ENCODE measurements at places on chromosomes 7 and 10.

GRCh38 chr7:144508702-144509101, 105.2 kb upstream of the NOBOX start:
- no peak for DNase-seq

GRCh38 chr10:48948470-48949037, 8.9 kb upstream of the LRRC18 start:
- no peak for DNase-seq

DNA sequence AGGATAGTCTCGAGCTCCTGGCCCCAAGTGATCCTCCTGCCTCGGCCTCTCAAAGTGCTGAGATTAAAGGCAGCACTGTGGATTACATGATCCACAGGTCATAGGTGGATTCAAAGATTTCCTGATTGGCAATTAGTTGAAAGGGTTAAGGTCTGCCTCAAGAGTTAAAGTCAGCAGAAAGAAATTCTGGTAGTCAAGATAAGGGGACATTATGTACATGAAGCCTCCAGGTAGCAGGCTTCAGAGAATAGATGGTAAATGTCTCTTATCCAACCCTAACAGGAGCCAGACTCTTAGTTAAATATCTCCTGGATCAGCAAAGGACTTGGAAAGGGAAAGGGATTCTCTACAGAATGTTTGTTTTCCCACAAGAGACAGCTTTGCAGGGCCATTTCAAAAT, 93.7 kb downstream of the SKIDA1 start:
- no peak for DNase-seq

DNA sequence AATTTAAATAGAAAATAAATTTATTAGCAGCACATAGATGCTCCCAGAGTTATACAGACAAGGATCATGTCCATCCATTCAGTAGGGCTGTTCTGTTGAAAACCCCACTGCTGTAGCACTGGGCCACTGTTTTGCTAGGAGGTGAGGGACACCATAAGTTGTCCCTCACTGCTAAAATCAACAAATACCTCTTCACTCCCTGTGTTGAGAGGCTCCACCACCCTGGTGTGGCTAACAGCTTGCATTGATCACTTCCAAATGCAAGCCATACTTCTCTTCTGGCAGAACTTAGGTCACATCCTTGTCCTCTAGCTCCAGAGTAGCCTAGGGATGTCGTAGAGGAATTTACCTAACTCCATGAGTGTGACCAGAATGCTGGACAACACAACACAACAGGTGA, 55.4 kb downstream of the MDFIC start:
- DNase-seq = no peak

- no peak for DNase-seq
Observed at GRCh38 chr7:28362812-28363211, 49.5 kb upstream of the CREB5 start.

GRCh38 chr7:100942045-100942774, 7.1 kb upstream of the MUC3A start:
- DNase-seq = no peak

DNA sequence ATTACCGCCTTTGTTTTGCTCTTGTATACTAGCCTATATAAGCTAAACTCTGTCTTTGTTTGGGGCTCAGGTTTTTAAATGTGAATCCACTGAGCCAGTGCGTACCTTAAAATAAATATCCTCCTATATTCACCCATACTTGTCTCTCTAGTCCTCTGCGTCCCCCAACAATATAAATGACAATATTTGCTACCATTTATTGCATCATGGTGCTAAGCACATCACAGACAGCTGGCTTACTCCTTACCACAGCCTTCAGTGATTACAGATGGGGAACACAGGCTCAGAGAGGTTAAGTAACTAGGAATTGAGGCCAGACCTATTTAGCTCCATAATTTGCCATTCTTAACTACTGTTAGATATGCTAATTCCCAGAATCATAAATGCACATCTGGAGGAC, 3.4 kb upstream of the ADCK2 start:
- DNase-seq = no peak

- DNase-seq = no peak
Observed at GRCh38 chr10:101768791-101769170, 7.1 kb downstream of the FGF8 start.

DNA sequence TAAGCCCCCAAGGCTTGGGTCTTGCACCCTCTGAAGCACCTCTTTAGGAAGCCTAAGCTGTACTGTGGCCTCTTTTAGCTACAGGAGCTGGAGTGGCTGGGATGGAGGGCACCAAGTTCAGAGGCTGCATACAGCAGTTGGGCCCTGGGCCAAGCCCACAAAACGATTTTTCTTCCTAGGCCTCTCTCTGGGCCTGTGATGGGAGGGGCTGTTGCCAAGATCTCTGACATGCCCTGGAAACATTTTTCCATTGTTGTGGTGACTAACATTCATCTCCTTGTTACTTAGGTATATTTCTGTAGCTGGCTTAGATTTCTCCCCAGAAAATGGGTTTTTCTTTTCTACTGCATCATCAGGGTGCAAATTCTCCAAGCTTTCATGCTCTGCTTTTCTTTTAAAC, 375.7 kb upstream of the NPSR1 start:
- DNase-seq = no peak

DNA sequence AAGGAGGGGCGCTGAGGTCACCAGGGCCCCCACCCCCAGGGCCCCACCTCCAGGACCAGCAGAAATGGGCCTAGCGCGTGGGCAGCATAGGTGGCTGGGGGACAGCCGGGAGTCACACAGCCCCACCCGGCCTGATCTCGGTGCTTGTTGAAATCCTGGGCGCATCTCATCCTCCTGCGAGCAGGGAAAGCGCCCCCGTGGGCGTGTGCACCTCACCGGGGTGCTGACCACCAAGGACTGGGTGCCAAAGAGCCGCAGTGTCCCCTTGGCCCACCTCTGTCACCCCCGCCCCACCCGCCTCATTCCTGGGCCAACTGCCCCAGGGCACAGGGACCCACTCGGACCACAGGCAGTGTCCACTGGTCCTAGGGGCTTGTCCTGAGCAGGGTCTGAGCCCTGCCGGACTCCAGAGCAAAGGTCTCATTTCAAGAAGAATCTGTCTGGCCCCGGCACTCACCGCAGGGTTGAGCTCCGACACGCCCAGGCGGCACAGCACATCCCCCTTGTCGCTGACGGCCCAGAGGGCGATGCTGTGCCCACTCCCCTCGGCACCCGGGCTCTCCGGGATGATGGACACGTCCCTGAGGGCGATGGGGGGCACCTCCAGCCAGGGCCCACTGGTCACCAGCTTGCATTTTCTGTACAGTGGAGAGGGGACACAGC, 11.4 kb downstream of the BHLHA15 start:
- DNase-seq = no peak

DNA sequence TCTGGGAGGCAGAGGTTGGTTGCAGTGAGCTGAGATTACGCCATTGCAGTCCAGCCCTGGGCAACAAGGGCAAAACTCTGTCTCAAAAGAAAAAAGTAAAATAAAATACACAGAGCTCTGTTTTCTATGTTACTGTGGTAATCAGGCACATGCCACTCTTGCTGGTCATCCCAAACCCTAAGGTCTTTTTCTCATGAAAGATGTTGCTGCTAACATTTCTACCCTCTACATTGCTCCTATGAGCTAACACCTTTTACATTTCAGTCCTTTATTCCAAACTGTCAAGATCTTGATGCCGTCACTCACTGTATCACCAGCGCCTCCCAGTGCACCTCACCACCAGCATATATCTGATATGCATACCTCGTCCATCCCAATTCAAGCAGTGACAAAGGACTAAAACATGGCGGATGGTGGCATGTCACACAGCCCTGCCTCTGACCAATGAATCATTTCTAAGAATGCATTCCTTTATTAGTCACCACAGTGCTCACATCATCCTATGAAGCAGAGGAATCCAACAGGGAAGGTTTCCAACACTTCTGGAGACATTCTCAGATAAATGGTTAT, 4.3 kb downstream of the DAGLB start:
- DNase-seq = peak; percentile 92

GRCh38 chr7:15326044-15326644, 235.7 kb downstream of the AGMO start:
- peak; percentile 52 for DNase-seq

GRCh38 chr7:34260279-34260678, 354.9 kb downstream of the BMPER start:
- DNase-seq = peak; percentile 94

GRCh38 chr7:37432281-37432920, 16.3 kb downstream of the ELMO1 start:
- DNase-seq = no peak

GRCh38 chr10:5604961-5605360, 61.4 kb downstream of the ASB13 start:
- DNase-seq = no peak

- no peak for DNase-seq
Observed at GRCh38 chr7:35277359-35277758, 23.5 kb upstream of the TBX20 start.

- no peak for DNase-seq
Observed at GRCh38 chr10:33521062-33521461, 186.6 kb upstream of the NRP1 start.

DNA sequence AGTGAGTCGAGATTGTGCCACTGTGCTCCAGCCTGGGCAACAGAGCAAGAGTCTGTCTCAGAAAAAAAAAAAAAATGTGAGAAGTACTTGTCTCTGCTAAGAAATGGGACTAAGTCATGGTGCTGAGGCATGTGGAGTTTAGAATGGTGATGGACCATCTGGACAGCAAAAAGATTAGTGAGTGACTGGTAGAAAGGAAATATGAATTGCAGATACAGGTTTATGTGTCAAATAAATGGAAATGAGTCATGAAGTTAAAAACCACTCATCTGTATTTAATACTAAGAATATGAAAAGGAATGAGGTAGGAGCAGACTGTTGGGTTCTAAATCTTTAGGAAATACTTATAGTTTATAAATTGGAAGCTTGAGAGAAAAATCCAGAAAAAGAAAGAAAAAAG, 625.7 kb upstream of the ANKRD30A start:
- DNase-seq = peak; percentile 49

- peak; percentile 81 for DNase-seq
Observed at GRCh38 chr7:40232242-40232893, 97.6 kb downstream of the SUGCT start.

DNA sequence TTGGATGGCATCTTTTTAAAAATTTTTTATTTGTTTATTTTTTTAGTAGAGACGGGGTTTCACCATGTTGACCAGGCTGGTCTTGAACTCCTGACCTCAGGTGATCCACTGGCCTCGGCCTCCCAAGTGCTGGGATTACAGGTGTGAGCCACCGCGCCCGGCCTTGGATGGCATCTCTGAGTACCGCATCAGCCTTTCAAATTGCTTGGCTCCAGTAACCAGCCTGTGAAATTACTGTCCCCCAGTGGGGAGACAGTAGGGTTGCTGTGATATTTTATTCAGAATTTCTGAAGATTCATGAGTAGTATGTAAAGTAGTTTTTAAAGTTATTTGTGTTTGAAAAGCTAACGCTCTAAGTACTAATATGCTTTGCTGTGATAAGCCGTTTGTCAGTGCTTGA, 1.2 kb downstream of the NUB1 start:
- DNase-seq = no peak

DNA sequence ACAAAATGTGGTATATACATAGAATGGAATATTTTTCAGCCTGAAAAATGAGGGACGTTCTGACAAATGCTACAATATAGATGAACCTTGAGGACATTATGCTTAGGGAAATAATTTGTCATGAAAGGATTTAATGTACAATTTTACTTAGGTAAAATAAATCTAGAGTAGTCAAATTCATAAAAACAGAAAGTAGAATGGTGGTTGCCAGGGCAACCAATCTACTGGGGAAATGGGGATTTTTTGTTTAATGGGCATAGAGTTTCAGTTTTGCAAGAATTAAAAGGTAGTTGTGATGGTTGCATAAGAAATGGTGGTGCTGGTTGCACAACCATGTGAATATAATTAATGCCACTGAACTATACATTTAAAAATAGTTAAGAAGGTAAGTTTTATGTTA, 296.0 kb upstream of the SP4 start:
- no peak for DNase-seq

GRCh38 chr7:132785870-132786269, 209.6 kb upstream of the PLXNA4 start:
- no peak for DNase-seq

GRCh38 chr7:89908736-89909135, 245.5 kb upstream of the STEAP1 start:
- DNase-seq = no peak

- no peak for DNase-seq
Observed at GRCh38 chr7:95376632-95377400, 19.4 kb downstream of the PON3 start.

DNA sequence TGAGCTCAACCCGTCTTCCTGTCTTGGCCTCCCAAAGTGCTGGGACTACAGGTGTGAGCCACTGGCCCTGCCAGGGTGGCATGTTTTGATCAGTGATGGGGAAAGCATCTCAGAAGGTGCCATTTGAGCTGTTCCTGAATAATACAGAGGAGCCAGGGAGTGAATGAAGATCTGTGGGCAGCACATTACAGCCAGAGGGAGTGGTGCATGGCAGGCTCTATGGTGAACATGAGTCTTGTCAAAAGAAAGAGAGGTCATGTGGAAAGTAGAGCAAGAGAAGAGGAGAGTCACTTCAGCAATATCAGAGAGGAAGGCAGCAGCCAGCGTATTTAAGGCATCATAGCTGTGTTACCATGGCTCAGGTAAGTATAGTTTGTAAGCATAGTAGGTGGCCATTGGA, 275.7 kb upstream of the LRGUK start:
- DNase-seq = peak; percentile 19

GRCh38 chr10:113474752-113475151, 78.1 kb upstream of the HABP2 start:
- no peak for DNase-seq

- no peak for DNase-seq
Observed at GRCh38 chr7:108197371-108198091, 67.4 kb upstream of the LAMB4 start.

GRCh38 chr7:36116347-36117202, 36.5 kb upstream of the EEPD1 start:
- DNase-seq = peak; percentile 48

DNA sequence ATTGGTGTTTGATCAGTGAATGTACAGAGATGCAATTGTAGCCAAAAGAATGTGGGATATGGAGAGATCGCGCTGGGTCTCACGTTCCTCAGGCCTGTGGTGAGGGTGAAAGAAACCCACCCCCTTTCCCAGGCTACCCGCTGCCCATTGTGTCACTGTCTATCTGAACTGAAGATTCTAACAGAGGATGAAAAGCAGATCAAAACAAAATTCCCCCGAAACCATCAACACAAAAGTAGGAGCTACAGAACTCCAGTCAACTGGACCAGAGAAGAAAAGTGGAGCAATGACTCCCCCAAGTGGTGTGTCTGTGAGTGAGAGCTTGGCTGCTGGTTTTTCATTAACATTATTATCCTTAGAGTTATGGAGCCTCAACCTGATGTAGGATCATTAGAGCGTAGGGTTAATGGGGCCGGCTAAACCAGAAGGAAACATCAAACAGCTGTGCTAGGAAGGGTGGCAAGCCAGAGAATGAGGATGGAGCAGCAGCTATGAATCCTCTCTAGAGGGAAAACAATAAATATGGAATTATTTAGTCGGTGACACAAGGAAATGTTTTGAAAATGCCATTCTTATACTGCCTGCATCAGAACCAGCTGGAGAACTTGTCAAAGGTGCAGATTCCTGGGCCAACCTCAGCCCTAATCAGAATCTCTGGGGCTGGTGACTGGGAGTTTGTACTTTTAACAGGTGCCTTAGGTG, 38.3 kb downstream of the AKR1B1 start:
- DNase-seq = peak; percentile 82

- peak; percentile 52 for DNase-seq
Observed at GRCh38 chr10:92965314-92965713, 95.3 kb upstream of the CYP26C1 start.
